NCI-H526 (cell line): ENCODE measurements at places on chromosomes 6 and 20.

DNA sequence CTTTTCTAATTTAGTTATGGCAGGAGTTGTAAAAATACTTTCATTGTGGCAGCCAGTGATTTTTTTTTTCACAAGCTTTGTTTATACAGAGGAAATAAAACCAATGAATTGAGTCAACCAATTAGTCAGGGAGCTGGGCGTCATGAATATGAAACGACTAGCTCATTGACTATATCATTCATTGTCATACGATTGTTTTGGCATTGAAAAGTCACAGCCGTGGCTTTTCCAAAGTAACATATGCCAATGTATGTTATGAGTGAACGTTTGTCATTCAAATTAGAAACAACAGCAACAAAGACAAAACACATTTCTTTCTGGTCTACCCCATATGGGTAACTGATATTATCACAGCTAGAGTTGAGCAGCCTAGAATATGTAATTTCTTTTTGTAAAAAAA is 810.6 kb downstream of the EPHA7 start:
- no peak for DNase-seq

GRCh38 chr6:96345501-96345900 is 176.1 kb upstream of the UFL1 start:
- peak; percentile 78 for DNase-seq

GRCh38 chr20:47780720-47781389 is 4.4 kb downstream of the SULF2 start:
- DNase-seq = no peak

DNA sequence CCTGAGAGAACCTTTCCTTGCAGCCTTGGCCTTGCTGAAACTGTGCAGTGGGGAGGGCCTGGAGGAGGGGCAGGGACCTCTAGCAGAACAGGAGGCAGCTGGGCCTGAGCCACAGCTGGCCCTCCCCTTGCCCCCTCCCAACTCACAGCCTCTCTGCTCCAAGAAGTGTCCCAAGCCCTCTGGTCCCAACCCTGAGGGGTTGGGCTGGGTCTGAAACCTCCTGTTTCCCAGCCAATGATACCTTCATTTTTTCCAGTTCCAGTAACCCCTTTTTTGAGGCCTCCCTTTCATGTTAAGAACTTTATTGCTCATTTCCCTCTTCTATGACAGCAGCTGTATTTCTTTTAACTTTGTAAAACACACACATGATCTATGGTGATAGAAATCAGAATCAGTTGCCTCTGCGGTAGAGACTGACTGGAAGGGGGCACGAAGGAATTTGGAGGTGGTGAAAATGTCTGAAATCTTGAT is 17.9 kb upstream of the ARMC12 start:
- no peak for DNase-seq
